ENCODE measurements at places on chromosomes 2 and 18. TPM values are rescaled to one million over a fixed set of nuclear protein-coding genes. Genes with fewer than 3 reads are reported as not detected.

The TRIM43 gene
- total RNA-seq = not detected

The MORN2 gene
- total RNA-seq = 9.9 TPM

The IKZF2 gene
- total RNA-seq = 88.9 TPM

DNA sequence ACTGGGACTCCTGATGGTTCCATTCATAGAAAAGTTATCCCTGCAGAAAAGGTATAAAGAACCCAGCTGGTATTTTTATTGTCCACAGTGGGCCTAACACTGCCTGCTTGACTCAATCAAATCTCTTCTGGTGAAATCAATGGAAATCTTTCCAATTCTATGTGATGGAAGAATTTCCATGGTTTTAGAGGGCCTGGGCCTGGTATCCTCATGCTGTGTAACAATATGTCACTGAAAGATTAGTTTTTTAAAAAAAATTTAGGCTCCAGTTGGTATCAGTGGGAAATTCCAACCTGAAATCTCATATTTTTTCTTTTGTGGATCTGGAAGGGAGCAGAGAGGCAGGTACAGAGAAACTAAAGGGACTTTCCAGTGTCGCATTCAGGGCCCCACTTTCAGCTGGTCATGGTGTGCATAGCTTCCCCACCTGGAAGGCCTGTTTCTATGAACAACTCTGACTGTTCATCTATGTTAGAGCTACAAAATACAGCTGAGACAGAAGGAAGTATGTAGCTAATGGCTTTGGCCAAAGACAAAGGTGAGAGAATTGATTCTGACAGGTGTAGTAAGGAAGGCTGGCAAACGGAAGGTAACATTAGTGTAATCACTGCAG is 20.9 kb downstream of the NEB start:
- DNase-seq = no peak

GRCh38 chr2:43027097-43027873 is 199.1 kb downstream of the ZFP36L2 start:
- DNase-seq = no peak

- DNase-seq = no peak
Measured at GRCh38 chr2:120182019-120182560, 41.1 kb downstream of the TMEM185B start.

DNA sequence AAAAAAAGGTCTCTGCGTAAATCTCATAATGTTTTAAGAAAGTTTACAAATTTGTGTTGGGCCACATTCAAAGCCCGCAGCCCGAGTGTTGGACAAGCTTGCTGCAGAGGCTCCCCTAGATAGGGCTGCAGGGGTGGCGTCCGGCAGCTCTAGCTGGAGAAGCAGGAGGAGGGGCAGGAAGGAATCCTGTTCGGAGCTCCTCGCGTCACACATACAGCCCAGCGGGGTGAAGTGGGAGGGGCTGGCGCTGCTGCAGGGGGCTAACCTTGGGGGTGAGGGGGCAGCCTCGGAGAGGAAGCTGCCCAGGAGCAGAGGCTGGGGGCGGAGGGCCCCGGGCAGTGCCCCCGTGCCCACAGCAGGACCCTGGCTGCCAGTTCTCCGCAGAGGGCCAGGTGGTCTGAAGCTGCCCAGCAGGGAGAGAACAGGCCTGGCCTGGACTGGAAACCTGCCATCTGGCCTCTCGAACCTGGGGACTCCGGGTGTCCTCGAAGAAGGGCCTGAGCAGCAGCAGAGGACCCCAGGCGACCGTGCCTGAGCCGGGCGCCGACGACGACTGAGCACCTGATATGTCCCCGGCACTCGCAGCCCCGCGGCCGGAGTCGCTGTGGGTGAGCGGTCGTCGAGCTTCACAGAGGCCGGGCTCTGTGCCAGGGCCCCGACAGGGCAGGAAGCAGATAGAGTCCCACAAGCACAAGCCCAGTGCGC is 2.6 kb upstream of the GPR35 start:
- no peak for DNase-seq

DNA sequence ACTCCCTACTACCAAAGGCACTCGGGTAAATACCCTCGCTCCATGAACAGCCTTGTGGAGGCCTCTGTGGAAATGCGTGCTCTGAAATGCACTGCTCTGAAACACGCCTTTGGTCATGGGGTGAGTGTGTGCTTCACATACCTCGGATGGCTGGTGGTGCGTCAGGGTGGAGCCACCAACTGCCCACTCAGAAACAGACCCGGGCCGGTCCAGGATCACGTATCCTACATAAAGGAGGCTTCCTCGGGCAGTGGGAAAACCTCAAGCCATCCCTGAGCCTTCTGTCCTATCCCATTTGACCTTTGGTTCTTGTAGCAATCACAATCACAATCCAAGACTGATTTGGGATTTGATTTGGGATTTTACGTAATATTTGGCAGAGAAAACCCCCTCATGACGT is 53.5 kb upstream of the ZNF516 start:
- no peak for DNase-seq

GRCh38 chr18:23851470-23852002 is 162.3 kb downstream of the LAMA3 start:
- no peak for DNase-seq

- no peak for DNase-seq
Measured at GRCh38 chr2:179050755-179051154, 818 bp upstream of the CCDC141 start.

- DNase-seq = no peak
Measured at GRCh38 chr2:189585226-189585756, 4.7 kb upstream of the SLC40A1 start.

GRCh38 chr2:219442256-219443015 is 7.8 kb downstream of the SPEG start:
- DNase-seq = no peak

All from esophagus squamous epithelium (tissue), 5 donors.